Ascending aorta (tissue), 2 donors: ENCODE measurements at places on chromosomes 1 and 21.

GRCh38 chr1:54816951-54817350 lies 15.8 kb upstream of the TTC22 start:
- no peak for DNase-seq

GRCh38 chr1:236685205-236685916 lies 938 bp upstream of the ACTN2 start:
- no peak for DNase-seq

- no peak for DNase-seq
Measured at GRCh38 chr1:47756411-47756810, 240.8 kb downstream of the TRABD2B start.

- no peak for DNase-seq
Measured at GRCh38 chr1:29162025-29162424, 19.7 kb downstream of the SRSF4 start.
